ENCODE measurements at places on chromosomes 3 and 15.

GRCh38 chr3:53026382-53027162 lies 19.3 kb downstream of the SFMBT1 start:
- DNase-seq, result no peak

DNA sequence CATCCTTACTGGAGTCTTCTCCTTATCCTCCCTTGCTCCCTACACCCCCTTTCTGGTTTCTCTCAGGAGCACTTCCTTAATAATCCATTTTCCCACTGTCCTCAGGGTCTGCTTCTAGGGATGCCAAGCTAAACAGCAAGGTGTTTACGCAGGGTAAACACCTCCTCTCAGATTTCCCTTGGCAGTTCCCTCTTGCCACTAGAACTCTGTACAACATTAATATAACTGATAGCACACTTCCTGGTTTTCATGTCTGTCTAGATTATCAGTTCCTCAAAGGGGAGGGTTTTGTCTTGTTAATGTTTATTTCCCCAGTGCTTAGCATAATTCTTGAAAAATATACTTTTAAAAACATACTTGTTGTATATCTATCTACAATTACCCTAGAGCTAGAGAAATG lies 118.0 kb upstream of the SLC24A5 start:
- no peak for DNase-seq

DNA sequence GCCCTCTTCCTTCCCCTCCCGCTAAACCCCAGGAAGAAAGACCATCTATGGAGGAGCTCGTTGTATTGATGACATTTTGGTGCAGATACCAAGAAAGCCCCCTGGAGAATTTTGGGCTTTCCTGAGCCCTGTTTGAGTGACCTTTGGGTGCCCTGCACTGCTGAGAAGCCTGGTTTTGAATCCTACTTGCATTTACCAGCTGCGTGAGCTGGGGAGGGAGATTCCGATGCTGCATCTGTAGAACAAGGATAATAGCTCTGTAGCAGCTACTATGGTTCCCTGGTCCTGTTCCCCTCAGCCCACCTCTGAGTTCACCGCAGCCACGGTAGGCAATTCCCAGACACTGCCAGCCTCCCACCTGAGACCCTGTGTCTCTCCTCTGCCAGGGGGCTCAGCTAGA lies 5.2 kb downstream of the APOD start:
- no peak for DNase-seq

GRCh38 chr3:198113206-198114053 lies 153.4 kb downstream of the LMLN start:
- DNase-seq, result no peak

DNA sequence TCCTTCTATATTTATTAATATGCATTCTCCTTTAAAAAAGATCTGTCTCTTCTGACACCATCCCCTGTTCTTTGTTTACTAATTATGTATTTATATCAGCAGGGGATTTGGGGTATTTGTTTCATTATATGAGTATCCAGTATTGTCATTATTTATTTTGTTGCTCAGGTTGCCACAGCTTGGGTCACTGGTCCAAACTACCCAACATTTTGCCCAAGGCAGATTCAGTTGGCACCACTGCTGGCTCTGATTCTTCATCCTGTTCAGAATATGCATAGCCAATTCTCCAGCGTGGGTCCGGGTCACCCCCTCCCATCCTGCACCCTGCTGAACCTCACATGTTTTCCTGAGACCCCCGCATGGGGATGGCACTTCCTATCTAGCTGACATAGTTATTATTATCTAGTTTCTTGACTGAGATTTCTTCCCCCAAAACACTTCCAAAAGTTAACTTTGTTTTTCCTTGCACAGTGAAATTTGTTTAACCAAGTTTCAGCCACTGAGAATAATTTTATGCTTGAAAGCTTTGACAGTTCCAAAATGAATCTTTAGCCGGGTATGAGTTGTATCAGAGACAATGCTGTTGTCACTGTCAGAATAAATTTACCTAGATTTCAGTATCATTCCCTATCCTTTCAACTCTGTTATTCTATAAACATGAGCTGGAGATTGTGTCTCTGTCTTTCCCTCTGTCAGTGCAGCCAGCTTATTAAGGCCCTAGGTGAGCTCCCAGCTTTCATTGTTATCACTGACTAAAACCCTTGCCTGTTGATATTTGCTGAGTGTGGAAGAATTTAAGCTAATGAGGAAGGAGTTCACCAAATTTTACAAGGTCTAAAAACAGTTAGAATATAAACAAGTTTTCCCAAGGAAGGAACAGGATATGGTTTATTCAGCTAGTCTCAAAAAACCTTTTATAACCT lies 70.3 kb downstream of the TGFBR2 start:
- DNase-seq, result no peak

DNA sequence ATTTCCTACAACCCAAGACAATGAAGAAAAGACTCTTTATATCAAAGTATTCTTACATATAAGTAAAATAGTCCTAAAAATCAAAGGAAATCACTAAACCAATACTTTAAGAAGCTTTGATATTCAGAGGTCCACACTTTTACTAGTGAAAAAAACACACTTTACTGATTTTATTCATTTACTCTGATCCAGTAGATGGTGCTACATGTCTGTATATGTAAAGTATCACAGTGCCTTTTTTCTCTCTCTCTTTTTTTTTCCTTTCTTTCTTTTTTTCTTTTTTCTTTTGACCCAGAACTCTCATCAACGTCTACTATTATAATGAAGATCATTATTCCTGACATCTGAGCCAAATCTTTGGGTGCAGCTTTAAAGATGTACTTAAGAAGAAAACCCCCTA lies 10.8 kb upstream of the CCDC39 start:
- DNase-seq, result no peak

DNA sequence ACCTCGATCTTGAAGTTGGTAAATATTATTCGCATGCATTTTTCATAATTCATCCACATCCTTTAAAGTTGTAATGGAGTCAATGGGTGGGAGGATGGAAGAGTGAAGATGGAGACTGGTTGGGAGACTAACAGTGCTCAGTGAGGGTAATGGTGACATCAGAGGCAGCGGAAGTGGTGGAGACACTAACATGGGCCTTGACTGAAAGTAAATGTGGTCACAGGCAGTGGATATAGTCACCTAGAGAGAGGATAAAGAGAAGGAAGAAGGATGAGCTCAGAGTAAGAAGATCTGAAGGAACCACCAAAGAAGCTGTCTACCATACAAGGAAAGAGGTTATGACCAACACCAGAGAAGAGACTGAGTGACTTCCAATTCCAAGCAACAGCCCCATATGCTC lies 281.6 kb upstream of the STT3B start:
- DNase-seq, result no peak

- no peak for DNase-seq
Observed at GRCh38 chr3:50525191-50525910, 21.9 kb upstream of the CACNA2D2 start.

DNA sequence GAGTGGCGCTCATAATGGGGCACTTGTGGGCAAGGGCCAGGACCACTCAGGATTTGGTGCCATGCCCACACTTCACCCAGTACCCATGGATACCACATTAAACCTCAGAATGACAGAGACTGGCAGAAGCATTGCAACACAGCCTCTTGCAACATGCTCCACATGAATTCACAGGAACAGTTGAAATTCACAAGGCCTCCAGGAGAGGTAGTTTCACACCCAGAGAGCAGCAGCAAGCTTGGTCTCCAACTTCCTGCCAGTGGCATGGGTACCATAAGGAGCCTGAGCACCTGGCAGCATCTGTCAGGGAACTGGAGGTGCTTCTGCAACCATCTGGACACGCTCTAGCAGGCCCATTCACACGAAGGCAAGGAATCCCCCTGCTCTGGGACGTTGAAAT lies 101.0 kb downstream of the OSBPL10 start:
- DNase-seq, result no peak

DNA sequence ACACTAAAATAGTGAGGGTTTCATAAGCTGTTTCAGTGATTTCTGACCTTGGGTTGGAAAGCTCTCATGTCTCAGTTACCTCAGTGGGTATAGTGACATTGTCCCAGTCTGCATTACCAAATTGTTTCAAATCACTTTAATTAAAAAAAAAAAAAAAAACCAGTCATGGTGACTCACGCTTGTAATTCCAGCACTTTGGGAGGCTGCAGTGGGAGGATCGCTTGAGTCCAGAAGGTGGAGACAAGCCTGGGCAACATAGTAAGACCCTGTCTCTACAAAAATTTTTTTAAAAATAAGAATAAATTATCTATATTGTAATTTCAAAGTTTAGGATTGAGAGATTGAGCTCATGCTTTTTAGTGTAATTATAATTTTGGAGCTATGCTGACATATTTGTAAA lies 78.0 kb downstream of the MBNL1 start:
- DNase-seq, result no peak

GRCh38 chr3:116897382-116897781 lies 187.8 kb downstream of the TUSC7 start:
- DNase-seq, result no peak

- no peak for DNase-seq
Observed at GRCh38 chr15:92268900-92269299, 124.8 kb upstream of the ST8SIA2 start.

- DNase-seq, result no peak
Observed at GRCh38 chr3:170760174-170760526, 109.8 kb downstream of the RPL22L1 start.

DNA sequence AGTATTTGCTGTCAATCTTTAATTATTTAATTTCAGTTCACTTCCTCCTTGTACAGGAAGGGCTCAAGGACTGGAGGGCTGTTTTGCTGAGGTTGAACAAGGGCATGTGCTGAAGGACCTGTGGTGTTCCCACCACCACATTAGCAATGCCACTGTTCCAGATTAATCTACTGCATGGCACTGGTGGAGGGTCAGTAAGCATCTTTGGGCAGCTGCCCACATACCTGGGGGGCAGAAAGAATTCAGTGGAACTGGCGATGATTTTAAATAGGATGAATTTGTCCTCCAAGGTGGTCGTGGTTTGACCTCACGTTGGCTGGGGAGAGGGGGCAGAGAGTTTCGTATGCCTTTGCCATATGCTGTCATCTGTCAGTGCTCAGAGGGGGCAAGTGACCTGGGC lies 244.8 kb downstream of the TLE3 start:
- no peak for DNase-seq

- no peak for DNase-seq
Observed at GRCh38 chr3:151236736-151237135, 33.7 kb upstream of the GPR171 start.

GRCh38 chr15:77476995-77477394 lies 56.3 kb downstream of the HMG20A start:
- DNase-seq, result no peak

GRCh38 chr3:60303160-60303559 lies 948.1 kb downstream of the FHIT start:
- DNase-seq, result no peak

DNA sequence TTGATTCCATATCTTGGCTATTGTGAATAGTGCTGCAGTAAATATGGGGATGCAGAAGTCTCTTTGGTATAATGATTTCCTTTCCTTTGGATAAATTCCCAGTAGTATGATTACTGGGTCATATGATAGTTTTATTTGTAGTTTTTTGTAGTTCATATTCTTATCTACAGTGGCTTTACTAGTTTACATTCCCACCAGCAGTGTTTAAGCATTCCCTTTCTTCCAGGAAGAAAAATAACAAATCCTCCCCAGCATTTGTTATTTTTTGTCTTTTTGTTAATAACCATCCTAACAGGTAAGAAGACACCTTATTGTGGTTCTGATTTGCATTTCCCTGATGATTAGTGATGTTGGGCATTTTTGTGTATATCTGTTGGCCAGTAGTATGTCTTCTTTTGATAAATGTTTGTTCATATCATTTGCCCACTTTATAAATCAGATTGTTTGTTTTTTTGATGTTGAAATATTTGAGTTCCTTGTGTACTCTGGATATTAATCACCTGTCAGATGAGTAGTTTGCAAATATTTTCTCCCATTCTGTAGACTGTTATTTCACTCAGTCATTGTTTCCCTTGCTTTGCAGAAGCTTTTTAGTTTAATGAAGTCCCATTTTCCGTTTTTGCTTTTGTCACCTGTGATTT lies 163.3 kb upstream of the THRB start:
- no peak for DNase-seq

DNA sequence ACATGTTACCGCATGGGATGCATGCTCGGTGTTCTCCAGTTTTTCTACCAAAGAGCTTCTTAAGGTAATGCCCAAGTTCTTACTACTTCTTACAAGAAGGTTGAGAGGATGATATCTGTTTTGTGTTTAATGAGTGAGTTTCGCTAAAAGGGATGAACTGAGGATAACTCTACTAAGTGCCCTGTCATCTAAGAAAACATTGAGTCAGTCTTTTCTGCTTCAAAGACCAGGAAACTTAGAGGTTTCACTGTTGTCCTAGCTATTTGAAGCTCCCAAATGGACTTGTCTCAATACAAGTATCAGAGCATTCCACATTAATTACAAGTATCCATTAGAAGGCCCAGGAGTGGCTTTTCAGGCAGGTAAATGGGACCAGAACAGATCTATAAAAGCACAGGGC lies 296.2 kb downstream of the KBTBD8 start:
- DNase-seq, result no peak

DNA sequence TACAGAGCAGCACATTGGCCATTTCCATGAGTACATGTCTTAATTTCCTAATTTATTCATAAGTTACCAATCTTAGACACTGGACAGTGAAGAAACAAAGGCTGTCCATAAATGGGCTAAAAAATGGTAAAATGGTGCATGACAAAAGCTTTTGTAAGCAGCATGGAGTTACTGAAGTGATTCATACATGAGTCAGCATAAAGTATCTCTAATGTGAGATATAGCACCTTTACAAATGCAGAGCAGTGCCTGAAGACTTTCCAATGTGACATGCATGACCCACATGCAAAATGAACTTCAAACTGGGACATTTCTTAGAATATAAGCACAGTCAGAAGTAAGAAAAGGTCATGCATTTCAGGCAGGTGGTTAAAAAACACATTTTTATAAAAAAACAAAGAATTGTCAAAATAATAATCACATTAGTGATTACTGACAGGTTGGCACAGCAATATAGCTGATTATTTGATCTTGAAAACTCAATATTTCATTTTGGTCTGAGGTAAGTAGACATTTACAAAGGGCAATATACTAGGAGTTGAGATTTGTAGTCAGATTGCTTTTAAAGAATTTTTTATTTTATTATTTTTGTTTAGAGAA lies 299.3 kb downstream of the PLCL2 start:
- DNase-seq, result no peak

DNA sequence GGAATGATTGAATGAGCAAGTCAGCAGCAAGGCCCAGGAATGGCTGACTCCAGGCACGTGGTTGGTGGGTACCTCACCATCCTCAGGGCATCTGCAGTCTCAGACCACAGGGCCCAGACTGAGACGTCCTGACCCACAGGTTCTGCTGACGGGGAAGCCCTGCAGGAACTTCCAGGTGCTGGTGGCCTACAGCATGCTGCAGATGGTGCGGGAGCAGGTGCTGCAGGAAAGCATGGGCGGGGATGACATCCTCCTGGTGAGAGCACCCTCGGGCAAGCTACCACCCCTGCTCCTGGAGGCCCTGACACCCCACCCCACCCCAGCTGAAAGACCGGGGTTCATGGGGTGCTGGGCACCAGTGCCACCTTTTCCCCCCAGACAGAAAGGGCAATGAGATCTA lies 14.1 kb downstream of the TBC1D21 start:
- DNase-seq, result no peak

- no peak for DNase-seq
Observed at GRCh38 chr15:32794973-32795372, 77.2 kb downstream of the GREM1 start.

- DNase-seq, result no peak
Observed at GRCh38 chr3:38487323-38487722, 8.8 kb upstream of the EXOG start.

All from stimulated activated CD8-positive, alpha-beta memory T cell treated with anti-CD3 and anti-CD28 coated beads, Interleukin-12 subunit alpha, Interleukin-12 subunit beta, amount 100 ng/mL, for 4 hours (primary cell).